ENCODE measurements at places on chromosomes 13 and 19.

DNA sequence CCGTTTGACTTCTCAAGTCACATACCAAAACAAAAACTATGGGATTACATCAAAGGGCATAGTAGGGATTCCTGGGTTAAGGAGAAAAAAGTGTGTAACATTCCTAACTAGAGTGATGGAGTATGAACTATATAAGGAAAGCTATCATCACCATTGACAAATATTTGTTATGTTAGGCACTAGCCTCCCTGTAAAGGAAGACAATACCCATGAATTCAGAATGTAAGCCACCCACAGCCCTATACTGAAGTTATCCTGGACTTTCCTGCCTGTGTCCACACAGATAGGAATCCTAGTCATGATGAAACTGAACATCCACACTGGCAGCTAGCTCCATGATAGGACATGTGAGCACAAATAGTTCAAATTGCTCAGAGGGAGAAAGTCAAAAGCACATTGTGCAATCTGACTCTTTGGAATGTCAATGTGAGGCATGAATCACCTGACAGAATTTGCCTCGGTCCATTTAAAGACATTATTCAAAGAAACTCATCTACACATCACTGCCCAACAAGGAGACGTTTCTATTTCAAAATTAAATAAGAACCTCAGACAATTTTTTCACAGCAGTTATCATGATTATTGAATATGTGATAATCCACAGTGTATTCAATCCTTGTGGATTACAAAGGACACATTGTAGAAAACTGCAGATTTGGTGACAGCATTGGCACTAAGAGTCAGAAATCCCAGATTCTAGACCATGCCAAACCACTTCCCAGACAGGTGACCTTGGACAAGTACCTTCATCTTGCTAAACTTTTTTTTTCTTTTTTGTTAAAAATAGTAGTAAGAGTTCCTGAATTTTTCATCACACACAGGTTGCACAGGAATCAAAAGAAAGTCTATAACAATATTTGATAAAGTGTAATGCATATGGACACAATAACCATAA is 529.3 kb downstream of the IRS2 start:
- peak; percentile 97 for DNase-seq

- no peak for DNase-seq
These were observed 31.6 kb upstream of the TFDP1 start for GRCh38 chr13:113552786-113553434.

DNA sequence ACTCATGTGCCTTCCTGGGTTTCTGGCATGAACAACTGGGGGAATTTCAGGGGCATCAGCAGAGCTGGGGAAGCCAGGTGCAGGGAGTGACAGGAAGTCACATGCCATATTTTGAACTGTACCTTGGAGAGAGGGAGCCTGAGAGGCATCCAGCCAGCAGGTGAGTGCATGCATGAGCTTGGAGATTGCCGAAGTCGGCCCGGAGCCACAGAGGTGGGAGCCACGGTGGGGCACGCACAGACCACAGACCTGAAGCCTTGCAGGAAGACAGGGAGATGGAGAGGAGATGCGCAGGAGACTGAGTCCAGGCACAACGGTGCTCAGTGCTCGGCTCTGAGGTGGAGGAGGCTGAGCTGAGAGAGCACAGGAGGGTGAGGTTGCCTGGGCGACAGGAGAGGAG is 55.1 kb downstream of the CDADC1 start:
- DNase-seq: no peak

DNA sequence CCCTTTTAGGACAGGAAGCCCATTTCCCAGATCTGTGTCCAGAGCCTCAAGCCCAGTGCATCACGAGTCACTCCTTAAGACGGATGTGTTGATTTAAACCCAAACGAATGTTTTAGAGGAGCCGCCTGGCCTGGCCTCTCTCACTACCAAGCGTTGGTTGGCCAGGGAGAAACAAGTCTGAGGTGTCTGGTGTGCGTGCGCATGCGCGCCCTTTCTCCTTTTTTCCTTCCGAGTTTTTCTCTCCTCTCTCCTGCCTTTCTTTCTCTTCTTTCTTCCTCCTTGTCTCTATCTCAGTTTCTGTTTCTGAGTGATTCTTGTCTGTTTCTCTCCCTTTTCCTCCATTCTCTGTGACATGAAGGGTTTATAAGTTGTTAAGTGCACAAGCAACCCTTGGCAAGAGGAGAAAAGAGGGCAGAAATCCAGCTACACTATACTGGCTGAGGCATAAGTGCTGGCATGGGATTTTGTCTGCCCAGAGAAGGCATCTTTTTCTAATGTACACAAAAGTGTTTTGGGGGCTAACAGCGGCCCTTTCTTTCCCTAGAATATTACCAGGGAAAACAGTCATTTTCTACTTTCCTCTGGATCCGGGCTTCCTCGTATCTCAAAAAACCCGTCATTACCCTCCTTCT is 170.5 kb downstream of the DNAJC15 start:
- no peak for DNase-seq

DNA sequence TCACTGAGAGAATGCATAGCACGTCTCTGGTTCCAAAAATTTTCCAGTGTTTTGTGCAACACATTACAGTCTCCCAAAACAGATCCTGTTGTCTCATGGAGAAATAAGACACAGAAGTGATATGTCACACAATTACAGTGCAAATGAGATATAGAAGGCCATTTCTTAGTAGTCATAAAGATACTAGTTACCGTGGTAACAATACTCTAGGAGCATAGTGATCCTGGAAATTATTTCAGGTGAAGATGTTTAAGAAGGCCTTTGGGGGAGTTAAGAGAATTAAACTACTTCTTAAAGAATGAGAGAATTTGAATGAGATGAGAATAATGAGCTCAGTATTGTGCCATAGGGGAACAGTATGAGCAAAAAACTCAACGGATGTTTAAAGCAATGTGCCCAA is 628.0 kb upstream of the MIR17HG start:
- no peak for DNase-seq
